GM13976 (cell line): ENCODE measurements at places on chromosomes 16 and 17.

DNA sequence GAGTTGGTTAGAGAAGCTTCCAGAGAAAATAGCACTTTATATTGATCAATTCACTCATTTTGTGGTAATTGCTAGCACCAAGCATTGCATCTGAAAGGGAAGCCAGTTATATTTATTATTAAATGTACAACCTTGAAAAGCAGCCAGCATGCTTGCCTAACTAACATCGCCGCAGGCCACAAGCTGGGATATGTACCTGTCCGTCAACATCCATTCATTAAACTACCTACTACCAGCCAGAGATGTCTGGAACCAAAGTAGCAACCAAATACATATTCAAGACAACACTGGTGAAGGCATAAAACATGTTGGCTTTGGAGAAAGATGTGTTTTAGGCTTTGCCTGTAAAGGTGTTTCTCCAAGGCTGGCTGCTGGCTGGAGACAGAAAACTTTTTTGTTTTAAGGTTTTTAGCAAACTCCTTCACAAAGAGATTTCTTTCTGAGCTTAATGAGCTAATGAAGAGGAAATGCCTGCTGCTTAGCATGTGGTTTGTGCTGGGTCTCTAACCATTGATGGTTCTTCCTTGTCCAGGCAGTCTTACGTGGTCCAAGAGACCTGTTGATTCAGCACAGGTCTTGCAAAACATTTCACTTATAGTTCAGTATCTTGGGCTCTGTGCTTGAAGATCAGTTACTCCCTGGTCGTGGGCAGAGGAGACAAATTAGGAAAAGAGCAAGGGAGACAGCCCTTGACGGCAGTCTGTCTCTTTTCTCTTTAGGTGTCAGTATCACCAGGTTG is 3.1 kb downstream of the ITPRIPL2 start:
- DNase-seq = no peak

DNA sequence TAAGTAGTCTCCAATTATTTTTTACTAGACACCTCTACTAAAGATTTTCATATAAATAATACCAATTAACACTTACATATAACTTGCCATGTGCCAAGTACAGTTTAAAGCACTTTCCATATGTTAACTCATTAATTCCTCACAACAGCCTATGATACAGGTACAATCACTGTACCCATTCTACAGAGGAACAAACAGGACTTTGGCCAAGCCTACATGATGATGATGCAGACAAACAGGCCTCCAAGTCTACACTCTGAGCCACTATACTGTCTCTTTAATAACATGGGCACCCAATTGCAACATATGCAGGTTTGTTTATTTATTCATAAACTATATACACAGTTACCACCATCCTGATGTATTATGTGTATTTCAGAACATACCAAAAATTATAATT is 46.0 kb downstream of the TOX3 start:
- no peak for DNase-seq

DNA sequence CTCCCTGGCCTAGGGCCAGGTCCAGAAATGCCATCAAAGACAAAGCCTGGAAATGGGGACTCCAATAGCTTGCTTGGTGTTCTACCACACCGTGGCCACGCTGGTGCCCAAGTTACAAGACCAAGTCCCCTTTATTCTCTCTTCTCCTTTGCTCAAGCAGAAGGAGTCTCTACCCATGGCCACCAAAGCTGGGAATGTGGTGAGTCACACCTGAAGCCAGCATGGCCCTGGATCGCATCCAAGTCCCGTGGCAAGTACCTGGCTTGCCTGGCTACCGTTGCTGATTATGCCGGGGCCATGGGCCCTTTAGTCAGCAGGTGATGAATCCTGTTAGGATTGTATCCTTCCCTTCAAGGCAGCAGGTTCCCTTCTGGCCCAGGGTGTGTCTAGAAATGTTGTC is 260.0 kb downstream of the HAPSTR1 start:
- DNase-seq = no peak

DNA sequence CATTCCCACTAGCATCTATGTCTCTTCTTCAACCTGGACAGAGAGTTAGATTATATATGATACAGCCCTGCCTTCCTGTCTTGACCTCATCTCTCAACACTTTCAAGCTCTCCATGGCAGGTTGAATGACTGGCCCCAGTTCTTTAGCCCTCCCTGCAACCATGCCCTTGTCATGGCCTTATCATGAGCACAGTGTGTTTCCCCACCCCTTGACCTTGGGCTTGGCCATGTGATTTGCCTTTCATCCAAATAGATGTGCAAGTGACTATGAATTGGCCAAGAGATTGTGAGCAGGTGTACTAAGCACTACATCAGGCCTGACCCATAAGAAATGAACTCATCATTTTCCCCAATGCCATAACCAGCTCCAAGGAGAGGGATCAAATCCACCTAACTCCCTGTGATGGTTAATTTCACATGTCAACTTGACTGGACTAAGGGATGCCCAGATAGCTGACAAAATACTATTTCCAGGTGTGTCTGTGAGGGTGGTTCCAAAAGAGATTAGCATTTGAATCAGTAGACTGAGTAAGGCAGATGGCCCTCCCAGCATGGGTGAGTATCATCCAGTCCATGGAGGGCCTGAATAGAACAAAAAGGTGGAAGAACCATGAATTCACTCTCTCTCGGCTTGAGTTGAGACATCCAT is 97.4 kb downstream of the SLC39A11 start:
- no peak for DNase-seq

GRCh38 chr17:42700586-42701289 is 18.4 kb downstream of the CNTNAP1 start:
- no peak for DNase-seq

- DNase-seq = no peak
Observed at GRCh38 chr17:42853968-42854790, 3.2 kb downstream of the AOC3 start.

DNA sequence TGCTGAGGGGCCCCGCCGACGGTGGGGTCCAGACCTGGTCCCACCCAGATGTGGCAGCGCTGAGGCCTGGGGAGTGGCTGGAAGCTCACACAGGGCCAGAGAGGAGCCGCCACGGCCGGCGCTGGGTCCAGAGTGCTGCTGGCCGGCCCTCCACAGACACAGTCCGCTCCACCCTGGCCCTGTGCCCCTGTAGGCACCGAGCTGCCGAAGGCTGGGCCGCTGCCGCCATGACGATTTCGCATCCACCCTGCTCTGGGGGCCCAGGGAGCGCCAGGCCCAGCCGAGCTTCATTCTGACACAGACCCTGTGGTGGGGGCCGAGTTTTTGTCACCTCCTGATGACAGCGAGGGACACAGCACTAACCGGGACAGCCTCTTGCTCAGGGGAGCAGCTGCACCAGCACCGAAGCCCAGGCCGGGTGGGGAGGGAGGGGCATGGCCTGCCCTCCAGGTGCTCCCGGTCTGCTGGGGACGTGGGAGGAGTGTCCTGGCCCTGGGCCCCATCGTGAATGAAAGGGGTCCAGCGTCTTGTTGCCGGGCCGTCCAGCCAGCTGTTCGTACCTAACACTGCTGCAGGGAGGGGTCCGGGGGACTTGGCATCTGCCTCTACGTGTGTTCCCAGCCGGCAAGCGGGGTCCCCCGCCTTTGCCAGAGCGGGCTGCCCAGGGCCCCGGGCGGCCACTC is 27.1 kb upstream of the SSTR5 start:
- no peak for DNase-seq

DNA sequence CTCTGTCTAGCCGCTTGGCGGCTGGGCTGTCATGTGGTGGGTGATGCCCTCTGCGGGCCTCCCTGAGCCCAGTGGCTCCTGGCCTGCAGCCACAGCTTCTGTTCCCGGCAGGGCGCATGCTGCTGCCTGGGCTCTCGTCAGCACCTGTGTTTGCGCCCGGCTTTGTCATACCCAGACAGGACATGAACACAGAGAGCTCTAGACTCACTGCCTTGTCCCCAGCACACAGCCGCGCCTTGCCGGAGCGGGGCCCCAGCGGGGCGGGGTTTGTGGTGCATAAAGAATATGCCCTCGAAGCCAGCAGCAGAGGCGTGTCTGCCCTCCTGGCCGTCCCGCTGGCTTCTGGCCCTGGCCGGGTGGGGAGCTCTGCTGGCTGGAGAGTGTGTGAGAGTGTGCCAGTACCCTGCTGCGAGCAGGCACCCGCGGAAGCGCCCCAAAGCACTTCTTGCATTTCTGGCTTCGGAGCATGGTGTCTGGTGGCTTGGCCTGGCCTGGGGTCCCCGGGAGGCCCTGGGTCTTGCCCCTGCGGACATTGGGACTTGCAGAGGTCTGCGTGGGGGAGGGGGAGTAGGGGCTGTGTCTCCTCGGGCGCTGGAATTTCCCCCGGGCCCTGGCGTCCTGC is 14.4 kb downstream of the ASPSCR1 start:
- DNase-seq = no peak

- DNase-seq = no peak
Observed at GRCh38 chr17:48568499-48569239, 9.5 kb downstream of the HOXB4 start.

GRCh38 chr16:9081158-9081557 is 10.3 kb upstream of the HAPSTR1 start:
- no peak for DNase-seq

DNA sequence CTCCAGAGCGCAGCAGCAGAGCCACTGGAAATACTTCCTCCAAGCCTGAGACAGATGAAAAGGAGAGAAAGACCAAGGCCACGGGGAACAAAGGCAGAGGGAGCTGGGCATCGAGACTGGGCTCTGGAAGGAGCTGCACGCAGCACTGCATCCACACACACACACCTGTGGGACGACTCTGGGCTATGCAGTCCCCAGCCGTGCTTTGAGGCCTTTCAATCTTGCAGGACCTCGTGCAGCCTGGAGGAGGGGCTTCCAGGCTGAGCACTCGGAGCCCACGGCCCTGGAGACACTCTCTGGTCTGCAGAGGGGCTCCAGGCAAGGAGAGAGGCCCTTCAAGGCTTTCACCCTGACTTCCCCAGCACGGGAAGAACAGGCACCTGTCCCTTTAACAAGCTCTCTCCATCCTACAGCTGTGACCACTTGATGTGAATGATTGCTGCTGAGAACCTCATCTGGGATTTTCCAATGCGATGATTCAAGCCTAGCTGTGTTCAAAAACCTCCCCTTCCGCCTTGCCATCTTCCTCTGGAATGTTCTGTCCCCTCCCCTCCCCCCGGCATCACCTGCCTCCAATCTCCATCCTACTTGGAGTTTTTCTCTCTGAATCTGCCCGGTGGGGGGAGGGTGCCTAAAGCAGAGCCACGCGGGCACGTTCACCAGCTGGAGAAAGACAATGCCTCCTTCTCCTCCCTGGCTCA is 37.5 kb downstream of the RBFOX3 start:
- no peak for DNase-seq

DNA sequence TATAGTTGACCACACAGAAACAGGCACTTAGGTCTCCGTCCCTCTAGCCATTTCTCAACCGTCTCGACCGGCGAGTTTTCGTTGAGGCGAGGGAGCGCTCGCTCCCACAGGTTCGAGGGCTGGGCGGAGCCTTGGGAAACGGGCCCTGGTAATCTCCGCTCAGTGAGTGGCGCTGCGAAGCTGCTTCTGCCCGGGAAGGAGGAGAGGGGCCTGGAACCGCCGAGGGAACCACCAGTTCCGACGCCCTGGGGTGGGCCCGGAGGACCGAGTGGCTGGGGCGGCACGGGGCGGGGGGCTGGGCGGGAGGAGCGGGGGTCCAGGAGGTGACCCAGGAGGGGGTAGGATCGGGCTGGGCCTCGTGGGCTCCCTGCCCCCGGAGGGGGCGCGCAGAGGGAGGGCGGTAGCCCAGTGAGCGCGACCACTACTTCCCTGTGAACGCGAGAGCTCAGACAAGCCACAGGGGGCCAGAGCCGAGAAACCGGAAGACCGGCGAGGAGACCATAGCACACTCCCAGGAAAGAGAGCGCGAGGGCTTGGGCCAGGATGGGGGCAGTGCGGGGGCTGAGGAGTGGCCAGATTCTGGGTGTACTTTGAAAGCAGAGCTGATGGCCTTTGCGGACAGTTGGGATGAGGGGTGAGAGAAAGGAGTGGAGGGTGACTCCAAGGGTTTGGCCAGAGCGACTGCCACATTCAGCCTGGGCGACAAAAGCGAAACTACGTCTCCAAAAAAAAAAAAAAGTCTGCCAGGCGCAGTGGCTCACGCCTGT is 29.9 kb upstream of the ARL4D start:
- DNase-seq = peak; percentile 68

DNA sequence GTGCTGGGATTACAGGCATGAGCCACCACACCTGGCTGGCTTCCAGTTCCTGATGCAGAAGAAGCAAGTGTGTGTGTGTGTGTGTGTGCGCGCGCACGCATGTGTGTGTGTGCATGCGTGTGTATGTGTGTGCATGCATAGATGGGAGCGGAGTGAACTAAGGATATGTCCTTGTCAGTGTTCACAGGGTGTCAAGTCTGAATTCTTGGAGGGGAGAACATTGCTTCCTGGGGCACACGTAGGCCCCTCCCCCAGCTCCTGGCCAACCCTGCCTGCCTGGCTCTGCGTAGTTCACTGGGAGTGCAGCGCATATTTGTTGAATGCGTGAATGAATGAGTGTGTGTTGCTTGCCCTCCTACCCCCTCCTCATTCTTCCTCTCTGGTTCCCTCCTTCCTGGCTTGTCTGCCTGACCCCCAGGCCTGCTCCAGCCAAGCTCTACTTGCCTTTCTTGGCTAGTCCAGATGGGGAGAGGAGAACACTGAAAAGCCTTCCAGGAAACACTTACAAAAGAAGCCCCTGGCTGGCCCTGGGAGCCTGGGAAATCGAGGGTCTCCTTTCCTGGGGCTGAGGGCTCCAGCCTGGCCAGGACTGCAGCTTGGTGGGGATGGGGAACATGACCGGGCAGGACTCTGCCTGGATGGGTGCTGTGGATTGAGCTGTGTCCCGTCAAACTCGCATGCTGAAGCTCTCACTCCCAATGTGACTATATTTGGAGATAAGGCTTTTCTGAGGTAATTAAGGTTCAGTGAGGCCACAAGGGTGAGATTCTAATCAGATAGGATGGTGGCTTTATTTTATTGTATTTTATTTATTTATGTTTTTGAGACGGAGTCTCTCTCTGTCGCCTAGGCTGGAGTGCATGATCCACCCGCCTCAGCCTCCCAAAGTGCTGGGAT is 27.9 kb downstream of the IGFBP4 start:
- DNase-seq = no peak

GRCh38 chr16:29812754-29813643 is 1.0 kb downstream of the PRRT2 start:
- DNase-seq = no peak
